Globus pallidus (tissue), 1 donor: ENCODE measurements at places on chromosomes 13 and 19.

DNA sequence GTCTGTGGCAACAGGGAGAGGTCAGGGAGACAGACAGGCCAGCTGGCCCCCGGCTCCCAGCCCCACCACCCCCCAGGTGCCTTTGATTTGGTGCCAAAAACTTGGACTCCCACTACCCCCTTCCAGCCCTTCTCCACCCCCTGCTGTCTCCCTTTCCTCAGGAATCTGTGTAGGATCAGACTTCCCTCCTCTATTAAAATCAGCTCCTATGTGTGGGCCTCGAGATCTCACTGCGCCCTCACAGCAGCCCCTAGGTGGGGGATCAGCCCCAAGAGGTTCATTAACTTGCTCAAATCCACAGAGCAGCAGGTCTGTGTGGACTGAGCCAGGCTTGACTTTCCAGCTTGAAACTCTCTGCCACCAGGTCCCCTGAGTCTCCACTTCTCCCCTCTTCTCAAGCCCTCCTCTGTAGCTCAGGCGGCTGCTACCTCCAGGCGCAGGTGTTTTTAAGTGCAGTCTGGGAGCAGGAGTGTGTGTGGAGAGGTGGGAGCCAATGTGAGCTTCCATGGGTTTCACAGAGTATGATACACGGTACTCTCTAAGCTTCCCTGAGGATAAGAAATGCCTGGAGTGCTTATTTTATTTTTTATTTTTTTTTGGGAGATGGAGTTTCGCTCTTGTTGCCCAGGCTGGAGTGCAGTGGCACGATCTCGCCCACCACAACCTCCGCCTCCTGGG, 1.7 kb downstream of the GAPDHS start:
- no peak for DNase-seq

DNA sequence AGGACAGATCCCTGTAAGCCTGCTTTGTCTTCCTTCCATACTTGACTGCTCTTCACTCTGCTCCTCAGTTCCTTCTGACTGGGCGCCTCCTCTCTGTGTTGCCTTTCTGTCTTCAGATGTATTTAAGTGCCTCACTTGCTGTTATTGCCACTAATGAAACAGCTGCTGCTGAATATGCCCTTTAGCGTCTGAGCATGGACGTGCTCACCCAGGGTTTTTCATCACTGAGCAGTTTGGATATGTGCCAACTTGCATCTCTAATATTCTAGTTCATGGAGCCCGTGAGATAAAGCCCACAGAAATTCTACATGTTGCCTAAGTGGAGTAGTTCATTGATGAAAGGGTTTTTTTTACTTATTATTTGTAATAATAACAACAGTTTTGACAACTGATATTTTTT, 198.2 kb downstream of the MYO16 start:
- no peak for DNase-seq

- peak; percentile 21 for DNase-seq
Observed at GRCh38 chr13:50676602-50677001, 166.9 kb downstream of the DLEU7 start.

- no peak for DNase-seq
Observed at GRCh38 chr19:18735324-18735723, 51.8 kb downstream of the CRTC1 start.

- peak; percentile 54 for DNase-seq
Observed at GRCh38 chr19:38434549-38435051, 1.1 kb downstream of the RYR1 start.

GRCh38 chr13:95644601-95645052, at the start of gene DZIP1:
TSS of gene DZIP1 (minus strand) at chr13:95644706. CDS start at chr13:95642029, 2,677 bp downstream.
- peak; percentile 46 for DNase-seq

- DNase-seq: no peak
Observed at GRCh38 chr19:42134535-42135070, 2.4 kb upstream of the POU2F2 start.

- DNase-seq: peak; percentile 19
Observed at GRCh38 chr19:41541990-41542584, 33.9 kb upstream of the CEACAM21 start.

DNA sequence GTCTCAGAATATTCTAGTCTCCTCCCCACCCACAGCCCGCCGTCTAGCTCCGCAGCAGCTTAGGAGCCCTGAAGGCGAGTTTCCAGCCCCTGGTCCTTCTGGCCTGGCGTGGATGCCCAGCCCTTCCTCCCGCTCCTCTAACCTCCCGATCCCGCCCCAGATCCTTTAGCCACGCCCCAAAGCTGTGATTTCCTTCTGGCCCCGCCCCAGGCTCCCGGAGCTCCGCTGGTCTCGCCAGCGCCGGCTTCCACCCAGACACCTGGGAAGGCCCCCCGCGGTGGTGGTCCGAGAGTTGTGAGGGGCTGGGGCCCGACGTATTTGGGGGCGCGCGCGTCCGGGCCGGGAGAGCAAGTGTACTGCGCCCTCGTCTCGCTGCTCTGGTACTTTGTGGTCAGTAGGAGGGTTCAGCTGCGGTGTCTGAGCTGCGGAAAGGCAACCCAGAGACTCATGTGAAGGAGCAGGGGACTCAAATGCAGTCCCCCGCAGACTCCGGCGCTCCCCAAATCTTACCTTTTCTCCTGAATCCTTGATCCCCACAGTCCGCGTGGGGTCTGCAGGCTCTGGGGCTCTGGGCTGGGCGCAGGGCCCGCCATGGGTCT, at the start of gene CGB7:
Gene CGB7 (minus strand): TSS at position 114 of the 599 bp plus-strand sequence. CDS start 2,374 bp downstream, outside the sequence.
- peak; percentile 6 for DNase-seq

DNA sequence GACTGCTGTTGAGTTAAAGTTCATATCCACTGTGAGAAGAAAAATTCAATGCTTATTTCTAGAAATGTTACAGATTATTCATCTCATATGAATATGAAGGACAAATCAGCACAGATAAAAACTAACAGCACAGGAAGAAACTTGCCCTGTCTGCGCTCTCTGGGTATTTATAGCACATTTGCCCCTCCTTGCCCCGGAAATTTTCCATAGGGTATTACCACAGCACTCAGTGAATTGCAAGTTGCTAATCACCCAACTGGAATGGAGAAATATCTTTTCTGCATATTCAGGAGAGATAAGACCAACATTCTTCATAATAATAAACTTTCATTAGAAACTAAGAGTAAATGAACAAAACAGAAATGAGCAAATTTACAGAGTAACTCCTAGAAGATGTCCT, 318.0 kb upstream of the KLF12 start:
- no peak for DNase-seq

GRCh38 chr19:1837625-1838105, 10.6 kb downstream of the REXO1 start:
- no peak for DNase-seq

GRCh38 chr13:110187641-110188161, 119.3 kb downstream of the COL4A1 start:
- DNase-seq: no peak

DNA sequence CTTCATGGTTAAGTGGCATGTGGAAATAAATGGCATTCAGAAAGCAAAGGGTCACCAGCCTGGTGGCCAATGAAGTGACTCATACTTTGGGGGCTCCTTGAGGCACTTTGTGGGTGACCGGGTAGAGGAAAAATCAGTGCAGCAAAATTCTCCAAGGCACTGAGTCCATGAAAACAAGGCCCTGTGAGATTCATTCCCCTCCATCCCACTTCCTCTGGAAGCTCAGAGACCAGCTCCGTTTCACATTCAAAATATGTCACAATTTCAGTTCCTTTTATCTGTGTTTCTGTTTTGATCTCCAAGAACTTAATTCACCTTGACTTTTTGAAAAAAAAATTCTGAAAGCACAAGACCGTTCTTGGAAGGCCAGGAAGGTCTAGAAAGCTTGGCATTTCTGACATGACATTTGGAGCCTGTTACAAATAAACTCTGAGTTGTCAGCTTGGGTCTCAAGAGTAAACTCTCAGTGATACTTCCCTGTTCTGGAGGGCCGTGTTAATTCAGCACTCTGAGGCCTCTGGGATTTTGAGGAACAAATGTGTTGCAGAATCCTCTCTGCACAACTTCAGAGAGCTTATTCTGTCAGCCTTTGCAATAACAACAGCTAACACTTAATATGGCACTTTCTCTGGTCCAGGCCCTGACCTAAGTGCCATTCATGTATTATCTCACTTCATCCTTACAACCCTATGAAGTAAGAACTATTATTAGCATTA, 6.8 kb downstream of the CYSLTR2 start:
- DNase-seq: peak; percentile 56

DNA sequence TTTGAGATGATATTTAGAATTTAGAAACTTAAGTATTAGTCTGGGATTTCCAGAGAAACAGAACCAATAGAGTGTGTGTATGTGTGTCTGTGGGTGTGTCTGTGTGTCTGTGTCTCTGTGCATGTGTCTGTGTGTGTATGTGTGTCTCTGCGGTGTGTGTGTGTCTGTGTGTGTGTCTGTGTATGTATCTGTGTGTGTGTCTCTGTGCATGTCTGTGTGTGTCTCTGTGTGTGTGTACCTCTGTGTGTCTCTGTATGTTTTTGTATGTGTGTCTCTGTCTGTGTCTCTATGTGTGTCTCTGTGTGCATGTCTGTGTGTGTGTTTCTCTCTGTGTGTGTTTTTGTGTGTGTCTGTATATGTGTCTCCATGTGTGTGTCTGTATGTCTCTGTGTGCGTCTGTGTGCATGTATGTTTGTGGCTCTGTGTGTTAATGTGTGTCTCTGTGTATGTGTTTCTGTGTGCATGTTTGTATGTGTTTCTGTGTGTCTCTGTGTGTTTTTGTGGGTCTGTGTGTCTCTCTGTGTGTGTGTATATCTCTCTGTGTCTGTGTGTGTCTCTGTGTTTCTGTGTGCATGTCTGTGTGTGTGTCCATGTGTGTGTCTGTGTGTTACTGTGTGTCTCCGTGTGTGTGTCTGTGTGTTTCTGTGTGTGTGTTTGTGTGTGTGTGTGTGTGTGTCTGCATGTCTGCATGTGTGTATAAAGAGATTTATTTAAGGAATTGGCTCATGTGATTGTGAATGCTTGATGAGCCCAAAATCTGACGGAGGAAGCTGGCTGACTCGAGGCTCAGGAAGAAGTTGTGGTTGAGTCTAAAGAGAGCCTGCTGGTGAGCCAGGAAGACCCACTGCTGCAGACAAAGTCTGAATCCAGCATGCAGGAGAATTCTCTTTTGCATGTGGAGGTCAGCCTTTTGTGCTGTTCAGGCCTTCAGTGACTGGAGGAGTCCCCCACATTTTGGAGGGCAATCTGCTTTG, 22.2 kb downstream of the GPR42 start:
- DNase-seq: peak; percentile 2

DNA sequence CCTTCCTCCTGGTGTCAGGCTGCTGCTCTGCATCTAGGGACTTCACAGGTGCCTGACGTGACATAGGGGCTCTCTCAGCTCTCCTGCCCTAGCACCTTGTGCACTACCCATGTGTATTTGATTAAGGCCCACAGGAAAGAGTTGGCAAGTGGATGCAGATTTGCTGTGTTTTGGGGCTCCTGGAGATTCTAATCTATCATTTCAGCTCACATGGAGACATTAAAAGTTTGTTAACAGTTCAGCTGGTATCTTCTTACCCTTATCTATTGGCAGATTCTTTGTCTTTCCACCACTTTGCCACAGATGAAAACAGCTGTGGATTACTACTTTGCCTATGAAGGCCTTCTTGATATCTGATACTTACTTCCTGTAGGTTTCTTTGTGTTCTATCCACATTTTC, 41.9 kb downstream of the WASF3 start:
- no peak for DNase-seq

GRCh38 chr19:30662211-30662861, 290.2 kb downstream of the ZNF536 start:
- no peak for DNase-seq
